ENCODE measurements at places on chromosomes 3 and 15.

DNA sequence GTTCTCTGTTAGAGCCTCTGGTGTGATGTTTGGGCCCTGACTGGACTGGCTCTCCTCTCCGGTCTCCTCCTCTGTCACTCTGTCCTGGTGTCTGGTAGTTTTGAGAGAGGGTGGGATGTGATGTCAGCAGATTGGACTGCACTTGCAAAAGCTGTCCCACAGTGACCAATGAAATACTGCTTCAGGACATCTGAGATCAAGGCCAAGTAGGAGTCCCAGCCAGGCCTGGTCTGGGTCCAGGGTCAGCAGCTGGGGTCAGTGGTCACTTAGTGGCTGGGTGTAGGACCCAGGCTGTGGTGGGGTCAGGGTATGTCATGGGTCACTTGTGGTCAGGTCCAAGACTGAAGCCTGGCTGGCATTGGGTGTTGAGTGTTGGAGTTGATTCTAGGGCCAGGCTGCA lies 20.9 kb downstream of the ALDH1L1 start:
- no peak for DNase-seq

GRCh38 chr3:197501879-197502620 lies 53.7 kb downstream of the BDH1 start:
- DNase-seq = peak; percentile 45

DNA sequence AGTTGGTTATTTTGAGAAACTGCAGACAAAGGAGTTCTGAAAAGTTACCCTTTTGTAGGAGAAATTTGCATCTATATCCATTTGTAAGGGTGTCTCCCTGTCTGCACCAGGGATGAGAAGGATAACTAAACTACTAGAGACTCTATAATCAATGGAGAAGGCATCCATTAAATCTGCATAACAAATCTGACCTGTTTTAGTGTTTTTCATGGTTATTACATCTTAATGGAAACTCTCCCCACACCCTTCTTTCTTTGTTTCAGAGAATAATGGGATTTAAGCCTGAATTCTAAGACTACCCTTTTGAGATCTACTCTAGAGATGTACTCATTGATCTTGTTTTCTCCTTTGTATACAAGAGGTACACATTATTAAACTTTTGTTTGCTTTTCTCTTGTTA lies 82.0 kb upstream of the DAZL start:
- DNase-seq = no peak

DNA sequence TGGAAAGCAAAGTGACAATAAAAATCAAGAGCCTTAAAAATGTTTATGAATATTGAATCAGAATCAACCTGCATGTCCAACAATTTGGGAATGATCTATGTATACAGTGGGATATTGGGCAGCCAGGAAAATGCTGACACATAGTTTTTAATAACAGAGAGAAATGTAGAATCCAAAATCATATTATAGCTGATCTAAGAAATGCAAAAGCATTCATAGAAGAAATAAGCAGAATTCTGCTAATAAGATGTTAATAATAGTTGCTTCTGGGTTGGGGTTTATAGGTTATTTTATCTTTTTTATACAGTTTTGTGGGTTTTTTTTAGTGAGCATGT lies 15.1 kb downstream of the KIF9 start:
- DNase-seq = no peak

GRCh38 chr3:115218859-115219258 lies 71.8 kb upstream of the ZBTB20 start:
- no peak for DNase-seq

- no peak for DNase-seq
These were observed 129.7 kb upstream of the THBS1 start for GRCh38 chr15:39451121-39451688.

DNA sequence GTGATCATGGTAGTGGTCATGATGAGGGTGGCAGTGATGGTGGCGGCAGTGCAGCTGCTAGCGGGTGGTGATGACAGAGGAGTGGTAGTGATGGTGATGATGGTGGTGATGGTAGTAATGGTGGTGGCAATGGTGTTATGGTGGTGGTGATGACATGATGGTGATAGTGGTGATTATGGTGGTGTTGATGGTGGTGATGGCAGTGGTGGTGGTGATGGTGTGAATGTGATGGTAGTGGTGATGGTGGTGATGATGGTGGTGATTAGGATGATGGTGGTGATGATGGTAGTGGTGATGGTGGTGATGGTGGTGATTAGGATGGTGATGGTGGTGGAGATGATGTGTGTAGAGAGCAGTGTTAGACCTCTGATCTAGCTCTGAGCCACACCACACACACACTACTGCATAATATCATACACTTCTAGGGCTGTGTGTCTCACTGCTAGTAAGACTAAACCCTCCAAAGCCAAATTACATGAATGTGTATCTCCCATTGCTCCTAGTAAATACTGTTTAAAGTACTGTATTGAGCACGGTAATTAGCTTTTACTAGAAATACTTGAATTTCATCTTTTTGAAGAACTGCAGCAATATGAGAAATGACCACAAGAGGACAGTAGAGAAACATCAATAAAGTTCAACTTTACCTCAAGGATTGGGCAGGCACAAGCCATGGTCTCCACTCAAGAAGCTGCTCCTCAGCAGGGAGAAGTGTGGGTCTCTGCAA lies 28.8 kb downstream of the TMED3 start:
- no peak for DNase-seq

- no peak for DNase-seq
These were observed 101.6 kb downstream of the ZPLD1 start for GRCh38 chr3:102536456-102536855.

DNA sequence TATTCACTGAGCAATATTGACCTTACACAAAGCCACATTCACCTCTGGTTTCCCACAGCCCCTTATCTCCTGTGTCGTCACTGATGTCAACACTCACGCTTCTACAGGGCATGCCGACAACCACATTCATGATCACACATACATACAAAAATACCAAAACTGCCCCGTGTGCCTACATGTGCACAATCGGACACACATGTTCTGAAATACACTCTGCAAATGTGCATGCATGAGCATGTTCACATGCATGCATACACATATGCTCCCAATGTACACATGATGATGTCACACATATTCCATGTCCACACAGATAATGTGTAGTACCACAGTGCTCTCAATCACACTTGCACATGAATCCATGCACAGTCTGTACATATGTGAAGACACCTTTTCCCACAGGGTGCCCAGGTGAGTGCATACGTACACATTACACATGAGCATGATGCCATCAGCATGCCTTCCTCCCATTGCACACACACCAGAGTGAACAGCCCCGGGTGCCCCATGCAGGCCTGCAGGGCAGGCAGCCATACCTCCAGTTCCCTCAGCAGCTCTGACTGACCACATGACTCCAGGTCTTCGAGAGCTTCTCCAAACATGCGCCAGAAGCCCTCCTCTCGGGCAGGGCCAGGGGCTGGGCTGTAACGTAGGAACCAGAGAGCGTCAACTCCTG lies 37.0 kb downstream of the GRIP2 start:
- DNase-seq = no peak

GRCh38 chr3:30733696-30734095 lies 127.3 kb downstream of the TGFBR2 start:
- no peak for DNase-seq

- no peak for DNase-seq
These were observed 138.8 kb downstream of the SMAD6 start for GRCh38 chr15:66840615-66841390.

GRCh38 chr3:123489400-123490004 lies 40.6 kb upstream of the ADCY5 start:
- DNase-seq = peak; percentile 30

DNA sequence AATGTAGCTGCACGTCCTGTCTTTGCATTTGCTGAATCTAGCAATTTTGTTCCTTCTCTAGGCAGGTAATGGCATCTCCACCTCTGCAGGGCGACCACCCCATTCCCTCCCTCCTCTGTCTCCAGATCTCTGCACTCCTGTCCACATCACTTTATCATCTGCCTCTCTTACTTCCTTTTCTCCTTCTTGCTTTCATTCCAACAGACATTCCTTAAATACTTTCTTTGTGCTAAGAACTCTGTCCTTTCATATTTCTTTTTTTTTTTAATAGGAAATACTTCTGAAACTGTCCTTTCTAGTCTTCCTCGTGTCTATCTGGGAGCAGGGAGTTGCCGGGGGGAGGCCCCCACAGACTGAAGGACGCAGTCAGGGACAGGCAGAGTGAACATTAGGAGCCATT lies 7.2 kb downstream of the ITIH3 start:
- no peak for DNase-seq

DNA sequence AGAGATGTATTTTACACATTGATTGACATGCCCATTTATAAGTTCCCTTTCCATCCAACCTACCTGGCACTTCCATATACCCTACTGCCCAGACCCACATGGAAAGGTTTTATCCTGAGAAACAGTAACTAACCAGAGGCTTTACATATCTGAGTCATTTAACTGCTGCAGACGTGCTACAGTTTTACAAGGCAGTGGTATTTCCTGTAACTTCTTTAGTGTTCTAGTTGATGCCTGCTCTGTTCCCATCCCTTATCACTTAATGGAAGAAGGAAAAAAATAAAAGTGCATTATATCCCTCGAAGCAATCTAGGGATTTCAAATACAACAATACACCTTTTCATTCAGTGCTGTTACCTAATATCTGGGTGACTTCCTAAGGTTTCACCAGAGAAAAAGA lies 107.1 kb downstream of the TMCO5A start:
- DNase-seq = no peak

GRCh38 chr3:122004107-122004506 lies 17.9 kb downstream of the ILDR1 start:
- no peak for DNase-seq

DNA sequence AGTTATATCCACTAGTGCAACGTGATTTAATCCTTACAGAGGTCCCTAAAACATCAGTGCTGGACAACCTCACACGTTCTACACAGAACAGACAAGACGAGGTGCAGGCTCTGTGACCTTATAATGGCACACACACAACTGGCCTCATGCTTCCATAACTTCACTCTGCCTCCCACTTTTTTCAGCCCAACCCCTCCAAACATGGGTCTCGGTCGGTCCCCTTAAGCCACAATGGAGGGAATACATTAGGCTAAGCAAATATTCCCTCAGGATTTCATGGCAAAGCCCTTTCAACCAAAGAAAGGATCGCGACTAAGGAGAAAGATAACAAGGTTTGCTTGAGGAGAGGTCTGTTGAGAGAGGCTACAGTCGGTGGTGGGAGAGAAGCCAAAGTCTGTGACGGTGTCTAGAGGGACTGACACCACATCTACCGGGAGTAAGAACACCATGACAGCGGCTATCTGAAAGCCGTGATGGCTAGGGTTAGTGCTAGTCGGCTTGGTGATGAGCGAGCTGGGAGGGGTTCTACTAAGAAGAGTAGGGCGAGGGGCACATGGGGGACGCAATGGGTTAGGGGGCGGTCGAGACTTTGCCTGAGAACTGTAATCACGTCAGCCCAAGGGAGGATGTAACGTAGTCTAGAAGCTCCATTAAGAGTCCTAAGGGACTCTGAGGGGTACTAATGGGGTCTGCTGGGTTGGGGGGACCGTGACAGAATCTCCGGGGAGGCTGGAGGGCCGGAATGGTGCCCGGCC lies 1.0 kb downstream of the MYO9A start:
- no peak for DNase-seq

- DNase-seq = no peak
These were observed 48.1 kb upstream of the FRMD4B start for GRCh38 chr3:69433969-69434325.

DNA sequence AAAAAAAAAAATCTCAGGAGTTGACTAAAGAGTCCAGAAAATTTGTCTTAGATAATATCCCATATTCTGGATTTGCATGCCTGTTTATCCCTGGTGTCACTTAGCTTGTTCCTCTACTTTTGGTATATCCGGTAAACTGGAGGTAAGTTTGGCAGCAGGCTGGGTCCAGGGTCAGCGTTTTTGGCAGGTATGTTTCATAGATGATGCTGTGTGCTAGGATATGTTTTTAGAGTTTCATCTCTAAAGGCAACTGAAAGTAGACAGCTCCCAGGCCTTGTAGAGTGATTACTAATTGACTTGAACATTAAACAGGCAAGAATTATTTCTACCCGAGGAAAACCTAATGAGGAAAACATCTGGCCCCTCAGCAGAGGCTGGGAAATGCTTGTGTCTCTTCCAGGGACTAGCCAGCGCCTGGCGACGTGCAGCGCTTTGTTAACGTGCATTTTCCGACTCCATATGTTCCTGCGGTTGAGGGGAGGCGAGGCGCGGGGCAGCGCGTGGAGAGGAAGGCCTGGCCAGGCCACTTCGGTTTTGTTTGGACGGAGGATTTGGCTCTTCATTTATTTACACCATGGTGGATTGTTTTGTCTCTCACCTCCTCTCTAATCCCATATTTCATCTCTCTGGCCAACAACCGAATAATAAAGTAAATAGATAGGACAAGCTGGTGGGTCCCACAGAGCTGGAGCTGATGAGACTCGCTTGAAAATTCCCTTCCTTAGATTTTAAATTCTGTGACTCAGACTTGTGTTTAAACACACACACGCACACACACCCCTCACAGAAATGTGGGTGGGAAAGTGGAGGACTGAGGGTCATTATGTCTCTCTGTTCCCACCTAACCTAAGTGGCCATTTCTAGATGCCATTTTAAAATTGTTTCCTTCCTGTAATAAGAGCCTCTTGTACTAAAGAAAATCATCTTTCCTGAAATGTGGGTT lies 65.3 kb downstream of the ASB7 start:
- no peak for DNase-seq

- DNase-seq = no peak
These were observed 42.1 kb downstream of the PPCDC start for GRCh38 chr15:75065467-75065850.

GRCh38 chr3:10557781-10558373 lies 52.5 kb upstream of the ATP2B2 start:
- no peak for DNase-seq

DNA sequence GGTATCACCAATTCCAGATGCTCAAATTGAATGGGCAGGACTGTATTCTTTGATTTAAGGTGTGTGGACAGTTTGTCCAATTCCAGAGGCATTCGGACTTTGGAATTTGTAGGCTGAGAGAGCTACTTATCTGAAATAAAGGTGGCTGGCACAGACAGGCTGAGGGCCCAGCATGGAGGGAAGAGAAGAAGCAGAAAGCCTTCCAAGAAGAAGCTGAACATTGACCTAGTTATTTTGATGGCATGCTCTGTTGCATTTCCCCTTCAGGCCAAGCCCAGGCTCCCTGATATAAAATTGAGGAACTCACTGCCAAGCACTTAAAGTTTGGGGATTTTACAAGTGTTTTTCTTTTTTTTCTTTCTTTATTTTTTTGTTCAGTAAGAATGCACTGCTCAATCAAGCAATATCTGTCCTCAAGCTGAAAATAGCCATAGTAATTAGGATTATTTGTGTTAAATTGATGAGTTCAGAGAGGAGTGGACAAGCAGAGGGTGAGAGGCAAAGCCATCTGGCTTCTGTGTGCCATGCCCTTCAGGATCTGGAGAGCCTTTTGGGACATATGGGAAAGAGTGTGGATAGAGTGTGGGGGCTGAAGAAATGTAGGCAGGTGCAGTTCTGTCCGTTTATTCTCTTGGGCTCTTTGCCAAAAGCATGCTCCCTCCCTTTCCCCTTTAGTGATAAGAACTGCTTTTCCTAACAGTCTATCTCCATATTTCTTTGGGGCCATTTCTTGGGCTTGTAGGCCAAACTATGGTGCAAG lies 148.9 kb downstream of the OXSM start:
- DNase-seq = no peak

DNA sequence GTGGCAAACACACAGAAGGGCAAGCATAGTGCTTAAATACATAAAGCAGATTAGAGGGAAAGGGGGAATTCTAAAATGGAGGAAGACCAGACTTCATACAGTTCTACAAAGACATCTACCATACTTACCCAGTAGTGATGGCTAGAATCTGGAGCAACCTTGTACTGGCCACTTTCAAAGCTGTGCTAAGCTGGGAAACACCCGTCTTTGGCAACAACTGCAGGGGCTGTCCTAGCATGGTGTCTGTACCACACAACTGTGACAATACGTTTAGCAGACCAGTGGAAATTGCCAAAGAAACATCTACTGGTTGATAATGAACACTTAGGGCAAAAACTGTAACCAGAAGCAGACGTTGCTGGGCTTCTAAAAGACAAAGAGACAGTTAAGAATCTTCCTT lies 97.0 kb downstream of the FBXL22 start:
- no peak for DNase-seq
